ENCODE measurements at places on chromosomes 6 and 20. TPM values are rescaled to one million over a fixed set of nuclear protein-coding genes. Genes with fewer than 3 reads are reported as not detected.

DNA sequence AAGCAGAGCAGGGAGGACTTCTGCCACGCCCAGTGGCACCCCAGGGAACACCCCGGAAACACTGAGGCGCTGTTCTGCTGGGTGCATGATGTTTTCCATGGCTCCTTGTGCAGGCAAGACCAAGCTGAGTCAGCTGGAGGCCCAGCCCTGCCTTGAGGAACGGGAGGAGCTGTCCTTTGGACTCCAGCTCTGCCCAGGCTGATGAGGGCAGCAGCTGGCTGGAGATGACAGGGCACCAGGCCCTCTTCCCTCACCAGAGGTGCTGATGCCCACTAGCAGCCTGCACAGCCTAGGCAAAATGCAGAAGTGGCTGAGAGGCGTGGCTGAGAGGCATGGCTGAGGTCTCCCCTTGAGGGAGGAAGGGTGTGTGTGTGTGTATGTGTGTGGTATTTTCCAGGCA is 2.4 kb downstream of the C6orf132 start:
- no peak for DNase-seq

GRCh38 chr6:149015535-149016525 is 269.0 kb downstream of the UST start:
- no peak for DNase-seq

DNA sequence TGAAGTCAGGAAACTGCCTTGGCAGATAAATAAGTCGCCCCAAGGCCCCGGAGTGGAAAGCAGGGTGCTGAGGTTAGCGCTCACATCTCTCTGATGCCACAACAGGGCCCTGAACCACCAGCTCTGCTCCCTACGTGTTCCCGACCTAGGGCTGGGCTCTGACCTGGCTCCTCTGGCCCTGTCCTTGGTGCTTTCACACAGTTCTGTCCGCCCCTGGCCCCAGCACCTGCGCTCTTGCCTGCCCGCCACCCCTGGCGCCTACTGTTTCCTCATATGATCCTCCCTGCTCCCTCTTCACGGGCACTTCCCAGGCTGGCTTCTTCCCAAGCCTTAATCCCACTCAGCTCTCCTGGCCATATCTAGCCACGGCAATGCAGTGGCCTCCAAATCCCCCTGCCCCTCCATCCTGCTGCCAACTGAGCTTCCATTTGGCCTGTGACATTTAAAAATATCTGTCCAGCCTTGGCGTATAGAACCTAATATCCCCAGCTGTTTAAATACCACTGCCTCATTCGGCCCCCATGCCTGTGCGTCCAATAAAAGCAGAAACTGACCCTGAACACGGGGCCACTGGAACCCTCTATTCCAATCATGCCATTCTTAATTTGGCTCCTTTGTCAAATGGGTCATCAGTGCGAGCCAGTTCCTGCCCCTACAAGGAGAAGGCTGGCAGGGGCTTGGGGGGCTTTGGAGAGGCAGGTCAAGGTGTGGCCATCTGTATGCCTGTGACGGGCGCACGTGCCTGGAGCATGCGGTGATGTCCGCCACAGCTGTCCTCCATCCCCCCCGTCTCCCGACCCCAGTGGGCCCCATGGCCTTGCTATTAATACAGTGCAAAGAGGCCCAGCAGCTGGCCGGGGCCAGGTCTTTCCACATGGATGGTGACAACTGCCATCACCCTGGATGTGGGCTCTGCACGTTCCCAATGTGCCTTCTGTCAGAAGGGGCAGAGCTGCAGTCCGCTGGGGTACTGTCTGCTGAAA is 27.7 kb downstream of the GNAS-AS1 start:
- no peak for DNase-seq

DNA sequence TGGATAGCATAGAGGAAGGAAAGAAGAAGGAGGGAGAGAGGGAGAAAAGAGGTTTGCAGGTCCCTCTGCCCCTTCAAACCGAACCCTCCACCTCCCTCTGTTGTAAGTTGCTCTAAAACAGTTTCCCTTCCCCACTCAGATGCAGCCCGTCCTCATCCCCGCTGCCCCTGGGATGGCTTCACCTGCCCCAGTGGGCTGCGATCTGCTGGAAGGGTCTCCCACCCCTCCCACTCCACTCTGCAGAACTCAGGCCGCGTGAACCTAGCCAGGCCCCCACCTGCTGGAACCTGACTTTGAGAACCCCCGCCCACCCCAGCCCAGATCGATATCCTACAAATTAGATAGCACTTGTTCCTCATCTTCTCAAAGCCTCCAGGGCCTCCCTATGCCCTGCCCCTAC is 190.8 kb downstream of the DLL1 start:
- DNase-seq = no peak

DNA sequence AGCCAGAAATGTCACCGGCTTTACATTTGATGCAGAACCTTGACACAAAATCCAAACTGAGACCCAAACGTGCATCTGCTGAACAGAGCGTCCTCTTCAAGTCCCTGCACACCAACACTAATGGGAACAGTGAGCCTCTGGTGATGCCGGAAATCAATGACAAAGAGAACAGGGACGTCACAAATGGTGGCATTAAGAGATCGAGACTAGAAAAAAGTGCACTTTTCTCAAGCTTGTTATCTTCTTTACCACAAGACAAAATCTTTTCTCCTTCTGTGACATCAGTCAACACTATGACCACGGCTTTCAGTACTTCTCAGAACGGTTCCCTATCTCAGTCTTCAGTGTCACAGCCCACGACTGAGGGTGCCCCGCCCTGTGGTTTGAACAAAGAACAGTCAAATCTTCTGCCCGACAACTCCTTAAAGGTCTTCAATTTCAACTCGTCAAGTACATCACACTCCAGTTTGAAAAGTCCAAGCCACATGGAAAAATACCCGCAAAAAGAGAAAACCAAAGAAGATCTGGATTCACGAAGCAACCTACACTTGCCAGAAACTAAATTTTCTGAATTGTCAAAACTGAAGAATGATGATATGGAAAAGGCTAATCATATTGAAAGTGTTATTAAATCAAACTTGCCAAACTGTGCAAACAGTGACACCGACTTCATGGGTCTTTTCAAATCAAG is 108.4 kb downstream of the RTN4IP1 start:
- DNase-seq = no peak

DNA sequence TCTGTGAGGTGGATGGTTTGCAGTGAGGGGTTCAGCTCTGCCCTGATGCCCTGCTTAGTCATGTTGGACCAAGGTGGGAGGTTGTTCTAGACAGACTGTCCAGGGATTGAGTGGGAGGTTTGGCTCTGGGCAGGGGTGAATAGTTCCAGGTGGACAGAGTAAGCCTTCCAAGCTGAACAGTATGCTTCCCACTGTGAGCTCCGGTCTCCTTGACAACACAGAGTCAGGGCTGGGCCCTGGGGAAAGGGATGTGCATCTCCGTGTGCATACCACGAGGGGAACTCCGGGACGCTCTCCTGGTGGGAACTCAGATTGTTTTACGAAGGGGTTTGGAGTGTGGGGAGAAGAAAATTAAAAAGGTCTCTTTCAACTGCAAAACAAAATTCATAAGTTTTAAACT is 174.7 kb downstream of the DHX35 start:
- DNase-seq = no peak

- DNase-seq = no peak
Observed at GRCh38 chr6:150813319-150813992, 52.0 kb upstream of the MTHFD1L start.

DNA sequence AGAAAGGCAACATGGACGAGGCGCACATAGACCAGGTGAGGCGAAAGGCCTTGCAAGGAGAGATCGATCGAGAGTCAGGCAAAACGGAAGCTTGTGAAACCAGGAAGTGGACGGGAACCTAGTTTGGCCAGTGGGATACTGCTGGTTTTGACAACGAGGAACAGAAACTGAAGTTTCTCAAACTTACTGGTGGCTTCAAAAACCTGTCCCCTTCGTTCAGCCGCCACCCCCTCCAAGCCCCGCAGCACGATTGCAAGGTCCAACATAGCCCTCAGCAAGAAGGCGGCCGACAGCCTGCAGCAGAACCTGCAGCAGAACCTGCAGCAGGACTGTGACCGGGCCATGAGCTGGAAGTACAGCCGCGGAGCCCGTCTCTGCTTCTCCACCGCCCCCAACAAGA is 238.0 kb downstream of the KHDC1L start:
- no peak for DNase-seq

DNA sequence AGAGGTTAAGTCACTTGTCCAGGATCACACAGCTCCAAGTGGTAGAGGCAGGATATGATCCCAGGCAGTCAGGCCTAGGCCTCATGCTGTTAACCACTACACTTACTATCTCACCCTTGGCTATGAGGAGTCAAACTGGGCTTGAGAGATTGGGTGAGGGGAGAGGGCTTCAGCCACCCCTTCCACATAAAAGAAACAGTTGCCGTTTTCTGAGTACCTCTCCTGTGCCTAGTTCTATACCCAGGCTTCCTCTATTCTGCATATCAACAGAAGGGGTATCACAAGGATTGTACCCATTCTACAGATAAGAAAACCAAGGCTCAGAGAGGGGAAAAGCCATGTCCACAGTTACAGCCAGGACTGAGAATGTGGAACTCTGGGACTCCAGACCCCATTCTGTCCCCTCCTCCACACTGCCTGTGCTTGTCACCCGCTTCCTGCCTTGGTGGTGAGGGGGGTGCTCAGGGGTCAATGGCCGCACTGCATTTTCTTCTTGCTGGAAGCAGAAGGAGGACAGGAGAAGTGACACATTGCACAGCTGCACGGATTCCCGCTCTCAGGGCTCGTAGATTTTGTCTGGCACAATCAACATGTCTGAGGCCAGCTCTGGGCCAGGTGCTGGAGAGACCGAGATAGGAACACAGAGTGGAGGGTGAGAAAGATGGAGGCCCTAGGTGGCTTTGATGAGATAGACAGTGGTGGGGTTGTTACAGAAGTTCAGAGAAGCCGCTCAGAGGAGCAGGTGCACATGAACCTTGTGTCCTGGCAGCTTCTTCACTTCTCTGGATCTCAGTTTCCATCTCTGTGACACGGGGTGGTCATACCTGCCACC is 108.4 kb upstream of the PTPN1 start:
- no peak for DNase-seq

- no peak for DNase-seq
Observed at GRCh38 chr6:143160439-143161220, 99.9 kb downstream of the AIG1 start.

- DNase-seq = no peak
Observed at GRCh38 chr6:27111743-27112142, 135.8 kb upstream of the PRSS16 start.

The ZNF334 gene
- 15.2 TPM for total RNA-seq

The IL17F gene
- total RNA-seq = not detected

The LRP11 gene
- total RNA-seq = 37.1 TPM

The MAP3K4 gene
- total RNA-seq = 31.8 TPM

The MACROD2 gene
- 2.8 TPM for total RNA-seq
